ENCODE measurements at places on chromosomes 7 and 10.

DNA sequence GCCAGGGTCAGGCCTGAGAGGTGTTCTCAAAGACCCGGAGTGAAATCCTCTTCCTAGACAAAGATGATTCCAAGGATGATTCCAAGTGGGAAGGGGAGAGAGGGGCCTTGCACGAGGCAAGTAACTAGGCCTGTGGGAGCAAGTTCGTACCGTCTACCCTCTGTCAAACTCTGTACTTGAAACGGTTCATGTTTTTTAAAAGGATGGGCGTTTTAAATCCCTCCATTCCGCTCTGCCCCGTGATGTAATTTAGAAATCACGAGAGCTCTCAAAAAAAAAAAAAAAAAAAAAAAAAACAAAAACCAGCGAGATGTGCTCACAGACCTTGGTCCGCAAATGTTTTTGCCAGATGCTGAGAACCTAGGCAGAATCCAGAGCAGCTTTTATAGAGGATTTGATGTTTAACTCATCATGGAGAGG, 114.7 kb upstream of the CARD11 start:
- DNase-seq = no peak

GRCh38 chr7:103867874-103868273, 121.6 kb downstream of the RELN start:
- no peak for DNase-seq

GRCh38 chr7:22435105-22435504, 64.9 kb downstream of the STEAP1B start:
- DNase-seq = no peak

GRCh38 chr10:3702569-3702968, 82.4 kb downstream of the KLF6 start:
- DNase-seq = no peak

- no peak for DNase-seq
These were observed 25.0 kb downstream of the ABLIM1 start for GRCh38 chr10:114632869-114633715.

DNA sequence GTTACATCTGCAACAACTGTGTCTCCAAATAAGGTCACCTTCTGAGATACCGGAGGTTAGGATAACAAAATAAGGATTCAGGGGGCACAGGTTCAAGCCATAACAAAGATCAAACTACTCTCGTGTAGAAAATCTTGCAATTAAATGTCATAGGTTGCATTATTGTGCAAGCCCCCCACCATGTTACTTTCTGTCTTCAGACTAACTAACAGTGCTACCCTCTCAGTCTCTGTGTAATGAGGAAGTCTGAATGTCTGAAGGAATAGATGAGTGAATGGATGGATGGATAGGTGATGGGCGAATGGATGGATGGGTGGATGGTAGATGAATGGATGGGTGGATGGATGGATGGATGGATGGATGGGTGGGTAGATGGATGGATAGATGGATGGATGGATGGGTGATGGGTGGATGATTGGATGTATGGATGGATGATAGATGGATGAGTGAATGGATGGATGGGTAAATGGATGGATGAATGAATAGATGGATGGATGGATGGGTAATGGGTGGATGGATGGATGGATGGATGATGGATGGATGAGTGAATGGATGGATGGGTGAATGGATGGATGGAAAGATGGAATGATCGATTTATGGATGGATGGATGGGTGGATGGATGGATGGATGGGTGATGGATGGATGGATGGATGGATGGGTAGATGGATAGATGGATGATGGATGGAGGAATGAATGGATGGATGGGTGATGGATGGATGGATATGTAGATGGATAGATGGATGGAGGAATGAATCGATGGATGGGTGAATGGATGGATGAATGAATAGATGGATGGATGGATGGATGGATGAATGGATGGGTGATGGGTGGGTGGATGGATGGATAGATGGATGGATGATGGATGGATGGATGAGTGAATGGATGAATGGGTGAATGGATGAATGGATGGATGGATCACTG, 557.3 kb upstream of the FOXK1 start:
- DNase-seq = no peak

DNA sequence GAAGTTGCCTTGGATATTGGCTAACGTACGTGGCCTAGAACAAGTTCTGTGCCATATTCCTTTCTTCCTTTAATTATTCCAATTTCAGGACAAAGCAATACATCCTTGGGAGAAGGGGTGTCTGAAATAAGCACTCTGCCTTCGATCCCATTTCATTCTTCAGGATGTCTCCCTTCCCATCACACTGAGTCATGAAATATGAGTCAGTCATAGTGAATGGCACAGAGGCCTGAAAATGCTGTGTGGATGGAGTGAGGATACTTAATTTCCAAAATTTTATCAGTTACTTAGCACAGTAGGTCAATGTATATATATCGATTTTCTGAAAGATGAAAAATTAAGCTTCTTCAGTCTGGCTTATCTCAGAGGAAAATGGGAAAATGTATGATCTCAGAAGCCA, 19.5 kb downstream of the EVX1 start:
- DNase-seq = no peak

GRCh38 chr10:69505636-69506318, 54.5 kb downstream of the TSPAN15 start:
- no peak for DNase-seq

Measured in T-helper 2 cell (primary cell).